ENCODE measurements at places on chromosomes 11 and 22.

DNA sequence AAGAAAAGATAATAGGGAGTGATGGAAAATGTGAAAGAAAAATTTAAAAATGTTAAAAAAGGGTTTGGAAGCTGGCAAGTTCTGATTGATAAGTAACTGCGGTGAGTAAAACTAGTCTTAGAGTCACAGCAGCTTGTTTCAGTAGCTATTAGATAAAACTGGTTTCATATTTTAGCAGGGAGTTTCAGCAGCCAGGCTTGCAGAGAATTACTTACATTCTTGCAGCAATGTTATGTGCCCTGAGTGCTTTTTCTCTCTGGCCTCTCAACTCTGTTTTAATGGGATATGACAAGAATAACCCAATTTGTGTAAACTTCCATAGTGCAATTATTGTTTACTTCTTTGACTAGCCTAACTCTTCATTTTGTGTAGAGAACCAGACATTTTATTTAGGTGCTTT, 33.6 kb downstream of the PPME1 start:
- DNase-seq, result no peak

DNA sequence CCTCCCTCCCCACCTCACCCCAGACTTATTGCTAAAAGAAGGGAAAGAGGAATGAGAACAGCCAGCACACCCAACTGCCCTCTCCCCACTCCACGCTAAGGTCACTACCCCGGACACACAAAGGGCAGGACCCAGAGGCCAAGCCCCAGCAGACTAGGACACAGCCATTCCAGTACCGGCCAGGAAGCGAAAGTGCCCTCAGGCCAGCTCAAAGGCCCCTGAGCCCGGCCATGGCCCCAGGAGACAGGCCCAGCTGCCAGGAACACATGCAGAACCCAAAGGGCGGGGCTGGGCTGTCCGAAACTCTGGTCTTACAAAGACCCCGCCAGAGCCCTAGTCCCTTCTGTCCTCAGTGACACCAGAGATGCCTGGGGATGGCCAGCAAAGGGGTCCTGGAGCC, 5.5 kb downstream of the RCOR2 start:
- no peak for DNase-seq

DNA sequence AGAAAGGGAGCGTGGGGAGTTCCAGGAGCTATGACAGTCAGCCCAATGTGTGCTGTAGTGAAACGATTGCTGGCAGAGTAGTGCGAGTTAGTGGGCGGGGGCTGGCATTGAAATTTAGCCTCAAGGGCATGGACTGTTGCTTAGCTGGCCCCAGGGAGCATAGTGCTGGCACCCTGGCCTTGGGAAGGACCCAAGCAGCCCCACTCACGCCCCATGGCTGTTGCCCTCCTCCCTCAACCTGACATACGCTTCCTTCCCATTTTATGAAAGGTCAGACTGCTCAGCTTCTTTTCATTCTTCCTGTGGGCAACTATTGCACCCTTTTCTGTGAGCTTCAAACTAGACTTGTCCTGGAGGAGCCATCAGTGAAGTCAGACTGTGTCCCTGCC, 52.0 kb upstream of the SUSD2 start:
- no peak for DNase-seq

GRCh38 chr11:133810766-133811165, 34.5 kb downstream of the SPATA19 start:
- DNase-seq, result no peak

DNA sequence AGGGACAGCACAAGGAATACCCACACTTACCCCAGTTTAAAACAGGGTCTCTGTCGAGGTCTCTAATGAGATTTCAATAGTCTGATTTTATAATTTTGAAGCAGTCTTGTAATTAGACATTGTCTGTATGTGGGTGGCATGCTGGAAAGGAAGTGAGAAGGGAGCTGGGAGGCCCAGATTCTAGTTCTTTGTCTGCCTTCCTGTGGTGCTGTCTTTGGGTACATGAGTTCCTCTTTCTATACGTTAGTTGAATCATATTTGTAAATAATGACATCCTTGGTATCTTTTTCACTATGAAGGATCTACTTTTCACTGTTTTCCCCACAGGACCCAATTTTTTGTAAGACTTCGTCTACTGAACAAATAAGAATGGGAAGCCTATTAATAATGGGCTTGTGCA, 42.0 kb upstream of the TENM4 start:
- DNase-seq, result no peak

DNA sequence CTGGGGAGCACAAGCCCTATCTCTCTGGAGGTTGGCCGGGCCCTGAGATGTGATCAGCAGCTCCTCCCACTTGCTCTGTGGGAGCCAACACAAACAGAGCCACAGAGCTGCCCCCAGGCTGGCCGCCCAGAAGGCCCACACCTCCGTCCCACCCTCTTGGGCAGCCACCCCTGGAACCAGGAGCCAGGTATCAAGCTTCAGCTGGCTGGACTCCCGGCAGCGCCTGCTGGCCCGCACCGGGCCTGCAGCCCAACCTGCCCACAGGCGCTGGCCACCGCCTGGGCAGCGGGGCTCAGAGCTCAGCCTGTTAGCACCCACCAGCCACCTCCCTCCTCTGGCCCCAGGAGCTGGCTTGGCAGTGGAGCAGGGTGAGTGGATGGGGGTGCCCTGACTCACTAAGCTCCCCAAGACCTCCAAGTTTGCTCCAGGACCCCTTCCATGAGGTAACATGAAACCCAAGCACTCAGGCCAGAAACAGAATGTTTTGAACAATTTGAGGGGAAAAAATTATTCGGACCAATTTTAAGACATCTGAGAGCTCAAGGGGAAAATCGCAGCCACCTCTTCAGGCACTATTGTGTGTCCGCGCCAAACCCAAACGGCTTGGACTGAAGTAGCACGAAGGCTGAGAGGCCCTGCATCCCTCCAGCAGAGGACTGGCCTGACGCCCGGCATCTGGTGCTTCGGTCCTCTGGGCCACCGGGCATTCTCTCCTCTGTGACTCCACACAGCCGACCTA, 450.8 kb downstream of the SOX6 start:
- DNase-seq, result no peak

DNA sequence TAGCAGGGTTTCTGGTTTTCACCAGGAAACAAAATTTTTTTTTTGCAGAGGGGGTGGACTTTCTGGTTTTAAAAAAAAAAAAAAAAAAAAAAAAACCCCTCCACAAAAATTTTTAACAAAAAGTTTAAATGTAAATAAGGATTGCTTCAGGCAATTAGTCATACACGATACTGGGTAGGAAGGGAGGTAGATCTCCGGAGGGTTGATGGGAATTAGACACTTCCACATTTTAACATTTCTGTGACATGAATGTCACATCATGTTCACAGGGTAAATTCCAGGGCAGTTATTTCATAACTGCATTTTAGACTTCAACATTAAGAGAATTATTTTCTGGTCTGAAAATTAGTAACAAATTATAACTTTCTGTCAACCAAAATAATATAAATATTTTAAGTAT, 15.9 kb downstream of the NUP98 start:
- DNase-seq, result no peak

GRCh38 chr11:9941991-9942390, 278.1 kb downstream of the SWAP70 start:
- DNase-seq, result no peak

GRCh38 chr22:44259366-44260215, 53.2 kb downstream of the SHISAL1 start:
- no peak for DNase-seq

GRCh38 chr11:6927030-6927617, 898 bp downstream of the ZNF215 start:
- DNase-seq, result no peak

- DNase-seq, result no peak
These were observed 368.3 kb downstream of the SOX6 start for GRCh38 chr11:15988016-15988550.

DNA sequence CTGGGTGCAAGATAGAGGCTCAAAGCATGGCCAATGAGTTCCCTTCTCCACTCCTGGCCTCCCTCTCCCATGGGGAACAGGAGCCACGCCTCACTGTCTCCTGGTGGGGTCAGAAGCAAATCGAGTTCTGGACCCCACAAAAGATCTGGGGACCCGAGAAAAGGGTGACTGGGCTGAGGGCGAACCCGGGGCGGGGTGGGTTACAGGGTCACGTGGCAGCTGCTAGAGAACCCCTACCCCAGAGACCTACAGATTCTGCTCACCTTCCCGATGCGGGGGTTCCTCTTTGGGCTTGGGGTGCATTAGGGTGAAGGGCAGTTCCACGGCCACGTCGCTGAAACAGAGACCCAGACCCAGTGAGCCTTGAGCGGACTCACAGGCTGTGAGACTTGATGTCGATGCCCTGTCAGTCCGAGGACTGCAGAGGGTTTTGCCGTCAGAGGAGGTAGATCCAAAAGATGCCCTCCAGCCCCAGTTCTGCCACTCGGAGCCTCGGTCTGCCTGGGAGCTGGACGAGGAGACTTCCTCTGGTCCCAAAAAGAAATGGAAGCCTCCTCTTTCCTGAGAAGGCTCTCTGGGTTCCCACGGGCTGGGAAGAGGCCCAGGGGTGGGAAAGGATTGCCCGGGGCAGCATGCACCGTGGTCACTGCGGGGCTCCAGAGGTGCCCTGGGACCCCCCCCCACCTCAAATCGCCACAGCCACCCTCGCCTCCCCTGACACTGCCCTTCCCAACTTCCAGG, 28.2 kb downstream of the TPBGL start:
- DNase-seq, result no peak

GRCh38 chr11:46554213-46555147, 39.3 kb downstream of the AMBRA1 start:
- DNase-seq, result no peak

GRCh38 chr11:121767433-121767832, 314.7 kb upstream of the SORL1-AS1 start:
- no peak for DNase-seq

- no peak for DNase-seq
These were observed 247.3 kb downstream of the MN1 start for GRCh38 chr22:27554106-27554811.

DNA sequence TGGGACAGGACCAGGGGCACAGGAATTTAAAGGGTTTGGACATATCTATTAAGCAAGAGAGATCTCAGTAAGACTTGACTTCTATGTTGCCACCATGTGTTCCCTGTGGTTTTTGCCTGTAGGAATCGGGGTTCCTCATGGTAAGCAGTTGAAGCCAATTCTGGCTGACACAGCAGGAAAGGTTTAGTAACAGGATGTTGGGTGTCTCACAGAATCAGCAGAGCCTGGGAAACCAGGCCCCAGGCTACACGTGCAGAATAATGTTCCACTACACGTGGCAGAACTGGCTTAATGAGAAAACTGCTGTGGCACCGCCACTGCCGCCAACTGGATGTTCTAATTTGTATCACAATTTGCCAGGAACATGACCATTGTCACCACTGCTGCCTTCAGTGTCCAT, 264.6 kb upstream of the PLET1 start:
- no peak for DNase-seq

GRCh38 chr22:27882507-27883290, 36.4 kb downstream of the PITPNB start:
- DNase-seq, result no peak

DNA sequence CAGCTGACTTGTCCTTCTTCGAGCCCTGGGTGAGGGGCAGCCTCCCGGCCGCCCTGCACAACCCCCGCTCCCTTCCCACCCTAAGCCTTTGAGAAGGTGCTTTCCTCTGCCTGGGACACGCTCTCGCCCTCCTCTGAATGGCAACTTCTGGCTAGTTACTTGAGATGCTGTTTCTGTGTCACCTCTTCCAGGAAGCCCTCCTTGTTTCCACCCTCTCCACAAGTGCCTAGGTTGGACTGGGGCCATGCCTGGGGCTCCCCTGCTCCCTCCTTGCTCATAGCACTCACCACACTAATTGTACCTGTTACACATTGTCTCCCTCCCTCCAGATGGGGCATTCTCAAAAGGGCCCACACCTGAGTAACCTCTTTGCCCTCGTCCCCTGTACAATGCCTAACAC, 72.2 kb downstream of the SCUBE1 start:
- no peak for DNase-seq

DNA sequence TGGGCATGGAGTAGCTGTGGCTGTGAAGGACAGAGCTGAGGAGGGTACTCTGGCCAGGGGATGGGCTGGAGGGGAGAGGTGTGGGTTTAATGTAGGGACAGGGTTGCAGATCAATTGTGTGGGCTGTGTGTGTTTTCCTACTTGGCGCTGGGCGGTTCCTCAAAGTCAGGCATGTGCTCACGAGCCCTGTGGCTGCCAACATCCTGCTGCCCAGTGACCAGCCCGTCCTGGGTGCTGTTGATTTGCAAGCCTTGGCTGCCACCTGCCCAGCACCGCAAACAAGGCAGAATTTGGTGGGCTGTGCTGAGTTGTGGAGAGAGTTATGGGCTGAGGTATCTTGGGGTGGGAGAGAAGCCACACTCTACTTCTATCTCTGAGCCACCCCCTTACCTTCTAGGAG, 69.2 kb downstream of the SCN3B start:
- no peak for DNase-seq

GRCh38 chr11:7593481-7593880, 79.7 kb downstream of the PPFIBP2 start:
- no peak for DNase-seq

DNA sequence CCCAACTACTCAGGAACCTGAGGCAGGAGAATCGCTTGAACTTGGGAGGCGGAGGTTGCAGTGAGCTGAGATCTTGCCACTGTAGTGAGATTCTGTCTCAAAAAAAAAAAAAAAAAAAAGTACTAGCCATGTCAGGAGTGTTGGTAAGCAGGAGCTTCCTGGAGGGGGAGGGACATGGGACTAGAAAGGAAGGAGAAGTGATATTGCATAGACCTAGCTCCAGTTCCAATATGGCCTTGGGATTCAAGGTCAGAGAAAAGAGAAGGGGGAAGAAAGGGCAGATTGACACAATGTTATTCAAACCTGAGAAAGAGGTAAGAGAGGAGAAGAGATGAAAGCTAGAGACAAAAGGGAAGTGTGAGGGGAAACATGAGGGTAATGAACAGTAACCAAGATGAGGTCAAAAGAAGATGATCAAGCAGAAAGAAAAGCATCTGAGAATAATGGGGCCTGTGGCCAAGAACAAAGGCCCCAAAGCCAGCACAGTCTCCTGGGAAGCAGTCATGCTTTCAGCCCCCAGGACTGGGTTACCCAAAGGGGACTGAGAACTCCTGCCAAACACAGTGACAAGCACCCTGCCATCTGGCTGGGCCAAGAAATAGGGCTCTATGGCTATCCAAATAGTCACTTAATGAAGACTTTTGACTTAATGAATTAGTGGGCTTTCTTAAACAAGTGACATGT, 51.7 kb upstream of the FTH1 start:
- no peak for DNase-seq

GRCh38 chr11:120512739-120513435, 1.3 kb downstream of the GRIK4 start:
- DNase-seq, result no peak

DNA sequence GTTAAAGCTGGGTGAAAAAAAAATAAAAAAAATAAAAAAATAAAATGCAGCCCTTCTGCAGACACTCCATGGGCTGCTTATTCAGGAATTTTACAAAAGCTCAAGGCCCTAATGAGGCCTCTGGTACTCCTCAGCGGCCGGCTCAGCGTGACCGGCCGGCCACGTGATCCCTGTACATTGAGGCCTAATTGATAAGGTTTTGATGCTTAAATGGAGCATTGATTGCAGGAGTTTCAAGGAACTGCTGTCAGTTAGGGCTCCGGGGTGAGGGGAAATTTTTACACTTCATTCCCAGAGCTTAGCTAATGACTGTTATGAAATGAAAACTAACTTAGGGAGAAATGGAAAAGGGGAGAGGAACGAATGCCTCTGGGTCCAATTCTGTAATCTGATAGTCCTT, 368.8 kb upstream of the KIRREL3 start:
- no peak for DNase-seq

GRCh38 chr11:15864026-15864805, 492.1 kb downstream of the SOX6 start:
- no peak for DNase-seq

Measured in H54 (cell line).